ENCODE measurements at places on chromosomes 4 and X.

- DNase-seq: no peak
Observed at GRCh38 chr4:8639021-8639420, 46.5 kb downstream of the CPZ start.

- DNase-seq: no peak
Observed at GRCh38 chr4:7943211-7943610, 3.5 kb upstream of the AFAP1 start.

DNA sequence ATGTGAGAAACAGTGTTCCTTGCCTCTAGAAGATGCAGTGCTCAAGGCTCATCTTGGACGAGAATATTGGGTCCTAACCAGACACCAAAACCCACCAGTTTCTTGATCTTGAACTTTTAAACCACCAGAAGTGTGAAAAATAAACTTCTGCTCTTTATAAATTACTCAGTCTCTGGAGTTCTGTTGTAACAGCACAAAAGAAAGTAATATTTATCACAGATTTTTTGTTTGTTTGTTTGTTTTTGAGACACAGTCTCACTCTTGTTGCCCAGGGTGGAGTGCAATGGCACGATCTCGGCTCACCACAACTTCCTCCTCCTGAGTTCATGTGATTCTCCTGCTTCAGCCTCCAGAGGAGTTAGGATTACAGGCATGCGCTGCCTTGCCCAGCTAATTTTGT lies 371.1 kb upstream of the NDST4 start:
- no peak for DNase-seq

DNA sequence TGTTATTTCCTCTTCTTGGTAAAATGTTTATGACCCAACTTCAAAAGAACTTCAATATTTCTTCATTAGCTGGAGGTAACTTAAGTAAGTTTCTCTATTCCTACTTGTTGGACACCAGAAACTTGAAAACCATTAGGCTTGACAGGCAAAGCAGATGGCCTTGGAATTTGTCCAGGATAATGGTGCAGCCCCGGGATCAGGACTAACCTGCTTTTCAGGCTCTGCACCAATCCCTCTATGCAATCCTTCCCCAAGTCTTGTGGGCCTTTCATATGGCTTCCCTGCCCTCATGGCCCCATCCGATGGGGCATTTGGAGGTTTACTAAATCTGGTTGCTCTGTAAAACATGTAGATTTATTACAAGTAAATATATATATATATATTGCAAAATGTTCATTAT lies 68.5 kb downstream of the SPINK2 start:
- DNase-seq: no peak

GRCh38 chr4:92952426-92952825 lies 648.7 kb downstream of the GRID2 start:
- no peak for DNase-seq

DNA sequence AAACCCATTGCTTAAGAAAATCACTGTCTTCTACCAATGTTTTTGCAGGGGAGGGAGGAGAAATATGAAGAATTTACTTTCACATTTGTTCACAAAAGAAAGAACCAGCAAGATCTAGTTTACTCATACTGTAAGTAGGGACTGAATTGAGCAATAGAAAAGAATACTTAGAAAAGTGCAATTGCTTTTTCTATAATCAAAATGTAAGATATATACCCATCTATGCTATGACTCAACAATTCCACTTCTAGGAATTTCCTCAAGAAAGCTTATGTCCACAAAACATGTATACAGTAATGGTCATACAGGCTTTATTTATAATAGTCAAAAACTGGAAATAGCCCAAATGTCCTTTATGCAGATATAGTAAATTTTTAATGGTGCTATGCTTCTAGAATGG lies 196.4 kb downstream of the LRBA start:
- no peak for DNase-seq

- no peak for DNase-seq
Observed at GRCh38 chr4:108783665-108784463, 21.0 kb upstream of the ETNPPL start.

GRCh38 chrX:1264556-1264955 lies 4.1 kb upstream of the CSF2RA start:
- DNase-seq: no peak

DNA sequence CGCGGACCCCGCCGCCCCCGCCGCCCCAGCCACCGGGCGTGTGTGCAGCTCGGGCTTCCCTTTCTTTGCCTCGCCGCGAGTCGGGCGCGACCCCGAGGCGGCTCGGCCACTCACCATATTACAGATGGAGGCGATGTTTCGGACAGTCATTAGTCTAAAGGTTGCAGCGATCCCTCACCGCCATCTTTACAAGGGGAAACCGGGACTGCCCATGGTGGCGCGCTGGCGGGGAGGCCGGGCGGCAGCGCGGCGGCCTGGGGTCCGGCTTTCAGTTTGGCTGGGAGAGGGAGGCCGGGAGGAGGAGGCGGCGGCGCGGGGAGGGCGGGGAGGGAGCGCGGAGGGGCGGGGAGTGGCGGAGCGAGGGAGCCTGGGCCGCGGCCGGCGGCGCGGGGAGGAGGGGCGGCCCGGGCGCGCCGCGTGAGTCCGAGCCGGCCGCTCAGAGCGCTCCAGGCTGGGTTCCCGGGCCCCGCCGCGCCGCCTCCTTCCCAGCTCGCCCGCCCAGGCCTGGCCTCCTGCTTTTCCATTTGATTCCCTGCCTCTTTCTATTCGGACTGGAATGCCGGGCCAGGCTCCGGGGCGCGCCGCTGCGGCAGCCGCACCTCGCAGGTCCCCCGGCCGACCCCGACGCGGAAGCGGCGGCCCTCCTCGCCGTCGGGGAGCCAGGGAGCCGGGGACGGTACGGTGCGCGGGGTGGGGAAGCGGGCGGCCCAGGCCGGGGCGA lies at the start of gene USP46:
Gene USP46, minus strand, starts transcription at position 301 of the 721 bp plus-strand sequence. Its CDS starts 151 bp downstream, at position 150.
- peak; percentile 95 for DNase-seq

DNA sequence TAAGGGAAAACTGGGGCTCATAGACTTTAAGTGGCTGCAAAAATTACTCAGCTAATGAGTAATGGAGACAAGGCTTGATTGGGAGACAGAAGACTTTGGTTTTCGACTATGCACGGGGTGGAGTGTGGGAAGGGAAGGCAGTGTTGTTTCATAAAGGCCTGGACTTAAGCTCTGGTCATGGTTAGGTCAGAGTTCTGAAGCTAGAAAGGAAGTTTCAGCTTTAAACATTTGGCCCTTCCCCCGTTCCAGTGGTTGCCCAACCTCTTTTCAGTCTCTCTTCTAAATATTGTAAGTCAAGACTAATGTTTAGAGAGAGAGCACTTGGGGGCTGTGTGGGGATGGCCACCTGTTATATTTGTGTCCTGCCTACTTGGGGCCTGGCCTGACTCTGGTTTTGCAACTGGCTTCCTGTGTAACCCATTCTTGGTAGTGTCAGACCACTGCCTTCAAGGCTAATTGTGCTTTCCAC lies 21.0 kb downstream of the MSN start:
- DNase-seq: peak; percentile 30

GRCh38 chrX:46713672-46714490 lies 45.0 kb downstream of the SLC9A7 start:
- no peak for DNase-seq

- no peak for DNase-seq
Observed at GRCh38 chr4:159363361-159363760, 260.5 kb downstream of the RAPGEF2 start.

DNA sequence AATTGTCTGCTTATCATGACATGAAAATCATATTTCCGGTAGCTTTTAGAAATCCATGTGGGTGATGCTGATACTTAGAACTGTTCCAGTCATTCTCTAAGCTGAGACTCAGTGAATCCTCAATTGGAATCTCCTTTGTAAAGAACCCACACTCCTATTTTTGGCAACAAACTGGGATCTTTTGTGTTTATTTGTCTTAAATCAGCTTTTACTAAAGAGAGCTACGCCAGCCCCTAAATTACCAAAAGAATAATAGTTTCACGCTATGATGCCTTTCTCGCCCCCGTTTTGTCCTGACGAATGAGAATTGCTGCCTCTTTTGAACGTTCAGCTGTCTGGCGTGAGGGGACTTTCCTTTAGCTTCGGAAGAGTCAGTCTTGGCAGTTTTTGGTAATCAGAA lies 195.9 kb downstream of the SHOX start:
- no peak for DNase-seq

- DNase-seq: no peak
Observed at GRCh38 chr4:139489638-139490037, 35.7 kb downstream of the RAB33B start.

- no peak for DNase-seq
Observed at GRCh38 chr4:33518856-33519255, 2725.5 kb downstream of the ARAP2 start.

DNA sequence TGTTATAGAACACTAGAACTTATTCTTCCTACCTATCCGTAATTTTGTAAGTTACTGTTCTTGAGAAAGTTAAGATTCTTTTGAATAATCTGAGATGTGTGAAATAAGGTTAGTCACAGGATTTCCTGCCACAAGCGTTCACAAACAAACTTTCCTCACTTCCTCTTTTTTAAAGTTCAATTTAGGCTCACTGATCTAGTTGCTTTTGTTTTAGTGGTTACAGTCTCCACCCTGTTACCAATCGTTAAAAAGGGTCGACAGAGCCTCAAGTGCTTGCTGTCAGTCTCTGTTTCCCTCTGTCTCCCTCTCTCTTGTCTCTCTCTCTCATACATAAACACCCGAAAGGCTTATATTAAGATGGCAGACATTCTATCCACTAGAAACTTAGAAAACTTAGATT lies 35.9 kb upstream of the STK26 start:
- DNase-seq: no peak

DNA sequence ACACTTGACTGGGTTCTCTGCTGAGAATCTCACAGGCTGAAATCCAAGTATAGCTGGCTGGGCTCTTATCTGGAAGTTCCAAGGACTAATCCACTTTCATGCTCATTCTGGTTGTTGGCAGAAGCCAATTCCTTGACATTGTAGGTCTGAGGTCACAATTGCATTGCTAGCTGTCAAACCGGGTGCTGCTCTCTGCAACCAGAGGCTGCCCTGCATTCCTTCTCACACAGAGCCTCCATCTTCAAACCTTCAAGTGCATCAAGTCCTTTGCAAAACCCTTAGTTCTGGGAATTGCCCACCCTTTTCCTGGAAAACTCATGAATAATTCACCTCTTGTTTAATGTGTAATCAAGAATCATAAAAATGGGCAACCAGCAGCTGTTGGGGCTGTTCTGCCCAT lies 404.2 kb downstream of the KCNIP4 start:
- no peak for DNase-seq

DNA sequence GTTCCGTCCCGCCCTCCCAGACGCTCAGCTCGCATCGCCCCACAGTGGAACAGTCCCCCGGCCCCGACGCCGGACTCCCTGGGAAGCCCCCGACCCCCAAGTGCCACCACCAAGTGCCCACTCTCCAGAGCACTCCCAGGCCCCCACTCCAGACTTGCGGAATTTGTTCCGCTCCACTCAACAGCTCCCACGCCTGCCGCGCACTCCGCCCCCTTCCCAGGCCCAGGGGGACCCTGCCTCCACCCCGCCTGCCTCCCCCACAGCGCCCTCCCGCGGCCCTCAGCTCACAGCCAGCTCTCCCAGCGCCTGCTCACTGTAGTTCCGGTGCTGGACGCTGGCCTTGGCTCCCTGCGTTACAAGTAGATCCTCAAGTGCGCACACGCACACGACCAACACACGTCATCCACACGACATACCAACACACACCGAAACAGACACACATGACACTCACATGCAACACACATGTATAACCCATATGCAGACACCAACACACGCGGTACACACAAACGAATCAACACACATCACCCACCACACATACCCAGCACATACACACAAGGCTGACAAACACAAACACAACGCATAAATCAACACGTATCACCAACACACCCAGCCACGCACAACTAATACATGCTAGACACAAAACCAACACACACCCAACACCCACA lies 8.0 kb downstream of the MSX1 start:
- peak; percentile 45 for DNase-seq

- DNase-seq: no peak
Observed at GRCh38 chr4:81667539-81667938, 195.8 kb upstream of the RASGEF1B start.

DNA sequence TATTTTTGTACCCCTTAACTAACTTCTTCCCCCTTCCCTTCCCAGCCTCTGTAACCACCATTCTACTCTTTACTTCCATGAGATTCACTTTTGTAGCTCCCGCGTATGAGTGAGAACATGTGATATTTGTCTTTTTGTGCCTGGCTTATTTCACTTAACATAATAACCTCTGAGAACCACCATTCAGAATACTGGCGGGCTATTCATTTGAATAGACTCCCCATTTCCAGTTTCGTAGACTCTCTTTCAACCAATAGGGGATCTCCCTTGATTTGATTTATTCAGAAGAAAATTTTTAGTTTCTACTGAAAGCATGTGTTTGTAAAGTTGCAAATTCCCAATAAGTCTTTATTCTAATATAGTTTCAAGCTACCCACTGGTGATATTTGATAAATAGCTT lies 117.2 kb downstream of the GATB start:
- no peak for DNase-seq

DNA sequence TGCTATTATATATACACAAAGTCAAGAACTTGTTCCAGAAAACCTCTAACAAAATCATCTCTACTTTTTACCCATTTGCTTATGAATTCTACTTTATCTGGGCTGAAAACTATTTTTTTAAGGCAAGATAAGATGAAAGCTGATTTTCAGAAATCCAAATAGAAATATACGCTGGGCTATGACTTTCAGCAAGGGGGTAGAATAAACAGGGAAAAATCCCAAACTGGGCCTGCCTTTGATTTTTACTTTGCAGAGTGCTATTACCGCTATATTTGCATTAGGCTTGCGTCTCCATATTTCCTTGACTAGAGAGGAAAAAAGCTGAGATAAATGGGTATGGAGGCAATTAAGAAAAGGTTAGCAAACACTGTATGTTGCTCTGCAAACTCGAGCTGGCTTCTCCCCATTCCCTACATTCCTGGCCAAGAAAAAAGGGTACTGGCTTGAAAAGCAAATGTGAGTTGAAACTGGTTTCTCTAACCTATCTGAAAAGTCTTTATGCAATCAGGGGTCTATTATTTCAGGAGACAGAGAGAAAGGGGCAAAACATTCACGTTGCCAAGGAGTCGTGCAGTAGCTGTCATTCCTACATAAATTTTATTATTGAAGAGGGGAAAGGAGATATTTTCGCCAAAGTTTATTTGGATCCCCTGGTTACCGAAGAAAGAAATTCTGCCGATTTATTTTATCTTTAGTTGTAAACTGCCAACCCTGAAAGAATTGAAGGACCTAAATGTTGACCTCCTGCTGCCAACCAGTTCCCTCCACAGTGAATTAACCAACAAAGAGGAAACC lies 2.2 kb downstream of the TMEM47 start:
- DNase-seq: no peak

- DNase-seq: no peak
Observed at GRCh38 chr4:38387348-38387747, 276.7 kb upstream of the KLF3 start.

- DNase-seq: no peak
Observed at GRCh38 chr4:155445306-155445705, 68.5 kb upstream of the MAP9 start.

DNA sequence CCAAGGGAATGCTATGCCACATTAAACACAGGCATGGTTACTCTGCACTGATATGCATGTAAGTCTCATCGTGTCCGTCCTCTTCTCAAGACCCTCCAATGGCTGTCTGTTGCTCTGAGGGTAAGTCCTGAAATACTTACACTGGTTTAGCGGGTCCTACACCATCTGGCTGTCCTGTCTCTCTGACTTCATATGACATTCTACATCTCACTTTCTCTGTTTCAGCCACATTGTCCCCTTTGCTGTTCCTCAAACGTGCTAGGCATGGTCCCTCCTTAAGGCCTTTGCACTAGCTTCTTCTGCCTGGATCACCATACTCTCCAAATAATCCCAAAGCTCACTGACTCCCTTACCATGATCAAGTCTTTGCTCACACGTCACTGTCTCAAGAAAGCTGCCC lies 131.4 kb downstream of the PALLD start:
- DNase-seq: no peak

Measured in AG08396 (cell line).